Activated T-cell treated with anti-CD3 and anti-CD28 coated beads for 1 hour (primary cell): ENCODE measurements at places on chromosomes 2 and 18.
A peak's percentile ranks its signal among the peaks of the same experiment; 100 is the strongest.

GRCh38 chr2:102042196-102043081, 50.7 kb downstream of the IL1R2 start:
- DNase-seq = no peak

GRCh38 chr2:177024765-177025164, 187.8 kb upstream of the HNRNPA3 start:
- DNase-seq = no peak

DNA sequence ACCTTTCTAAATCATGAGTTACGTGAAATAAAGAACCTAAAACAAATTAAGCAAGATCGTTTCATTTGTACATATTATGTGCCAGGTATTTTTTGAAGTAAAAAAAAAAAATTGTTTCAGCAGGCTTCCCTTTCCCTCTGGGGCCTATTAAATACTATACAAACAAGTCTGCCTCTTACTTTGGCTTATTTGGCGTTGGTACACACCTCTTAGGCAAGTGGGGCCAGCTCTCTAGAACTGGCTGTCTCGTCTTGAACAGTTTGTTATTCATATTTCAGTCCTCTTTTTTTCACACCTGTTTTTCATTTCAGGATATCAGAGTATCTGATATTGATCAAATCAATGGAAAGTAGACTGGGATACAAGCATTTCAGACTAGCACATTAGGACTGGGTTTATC, 27.4 kb upstream of the PPP3R1 start:
- no peak for DNase-seq

GRCh38 chr2:144471305-144472045, 48.4 kb downstream of the ZEB2 start:
- DNase-seq = no peak

- DNase-seq = no peak
Observed at GRCh38 chr2:66432801-66433694, 1.9 kb upstream of the MEIS1 start.

DNA sequence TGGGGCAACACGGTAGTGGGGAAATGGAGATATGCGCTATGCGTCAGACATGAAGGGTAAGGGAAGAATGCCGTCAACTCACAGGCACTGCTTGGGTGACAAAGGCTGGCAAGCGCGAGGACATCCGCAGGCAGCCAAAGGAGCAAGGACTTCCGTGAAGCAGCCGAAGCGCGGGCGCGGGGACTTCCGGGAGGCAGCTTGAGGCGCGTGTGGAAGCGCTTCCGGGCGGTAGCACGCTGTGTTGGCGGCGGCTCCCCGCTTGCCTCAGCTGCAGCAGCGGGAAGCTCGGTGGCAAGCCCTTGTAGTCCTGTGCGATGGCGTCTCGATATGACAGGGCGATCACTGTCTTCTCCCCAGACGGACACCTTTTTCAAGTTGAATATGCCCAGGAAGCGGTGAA, at the start of gene PSMA8:
Gene PSMA8 (plus strand): TSS at position 218 of the 400 bp plus-strand sequence. CDS start 97 bp downstream, at position 315.
- peak; percentile 19 for DNase-seq
